ENCODE measurements at places on chromosomes 11 and 22.
A peak's percentile ranks its signal among the peaks of the same experiment; 100 is the strongest.

DNA sequence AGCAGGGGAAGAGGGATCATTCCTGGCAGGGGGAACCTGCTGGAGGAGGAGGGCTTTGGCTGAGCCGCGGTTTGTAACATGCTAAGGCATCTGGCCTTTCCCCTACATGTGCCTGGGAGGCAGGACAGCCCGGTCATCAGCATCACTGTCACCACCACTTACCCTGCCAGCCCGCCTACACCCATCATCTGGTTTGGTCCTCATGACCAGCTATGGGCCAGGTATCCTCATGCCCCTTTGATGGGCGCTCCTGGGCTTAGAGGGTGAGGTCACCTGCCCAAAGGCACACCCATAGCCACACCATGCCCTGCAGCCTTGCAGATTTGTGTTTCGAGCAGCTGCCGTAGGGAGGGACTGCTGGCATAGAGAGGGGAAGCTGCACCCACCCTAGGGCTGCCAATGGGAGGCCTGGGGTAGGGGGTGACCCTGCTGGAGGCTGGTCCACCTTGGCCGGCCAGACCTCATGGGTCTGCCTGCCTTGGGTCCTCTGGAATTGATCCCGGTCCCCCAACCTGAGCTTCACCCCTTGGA lies 2.6 kb downstream of the MRGPRF start:
- DNase-seq, result no peak

- no peak for DNase-seq
Observed at GRCh38 chr22:49692499-49693225, 135.0 kb downstream of the BRD1 start.

DNA sequence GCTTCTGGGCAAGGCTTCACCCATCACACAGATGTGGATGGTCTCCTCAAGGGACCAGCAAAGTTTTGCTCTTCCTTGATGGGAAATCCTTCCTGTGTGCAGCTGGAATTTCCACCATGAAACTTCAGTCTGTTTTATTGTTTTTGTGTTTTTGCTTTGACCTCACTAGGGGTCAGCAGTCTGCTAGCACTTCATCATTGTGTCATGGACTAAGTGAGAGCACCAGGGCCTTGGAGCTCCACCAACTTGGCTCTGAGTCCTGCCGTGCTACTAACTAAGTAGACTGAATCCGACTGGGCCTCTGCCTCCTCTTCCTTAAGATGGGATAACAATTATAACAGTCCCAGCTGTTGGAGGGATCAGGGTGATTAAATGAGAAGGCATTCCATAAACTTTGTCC lies 305.8 kb upstream of the NCAM1 start:
- DNase-seq, result no peak

- no peak for DNase-seq
Observed at GRCh38 chr11:19768815-19769214, 56.2 kb downstream of the NAV2 start.

- no peak for DNase-seq
Observed at GRCh38 chr22:19679522-19680101, 34.7 kb upstream of the SEPTIN5 start.

GRCh38 chr11:67486481-67487195 lies 3.8 kb downstream of the AIP start:
- DNase-seq, result no peak

- no peak for DNase-seq
Observed at GRCh38 chr11:60786811-60787567, 1.9 kb downstream of the MS4A10 start.

DNA sequence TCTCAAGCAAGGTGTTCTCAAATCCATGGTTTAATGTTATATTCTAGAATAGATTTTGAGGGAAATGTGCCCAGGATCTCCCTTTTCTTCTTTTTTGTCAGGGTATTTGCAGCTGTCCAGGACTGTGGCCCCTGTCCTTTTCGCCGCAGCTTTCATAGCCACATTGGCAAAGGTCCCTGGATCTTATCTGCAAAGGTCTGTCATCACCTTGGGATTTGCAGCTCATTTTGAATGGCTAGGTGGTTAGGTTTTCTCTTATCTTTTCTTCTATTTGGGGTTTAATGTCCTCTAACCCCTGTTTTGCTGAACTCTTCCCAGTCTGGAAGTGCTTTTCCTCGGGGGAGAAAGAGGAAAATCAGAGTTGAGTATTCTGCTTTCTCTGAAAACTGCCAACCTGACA lies 11.7 kb upstream of the C1QTNF4 start:
- no peak for DNase-seq

GRCh38 chr11:77446911-77447629 lies 26.8 kb downstream of the PAK1 start:
- no peak for DNase-seq

GRCh38 chr22:30005213-30005857 lies 74.9 kb upstream of the HORMAD2 start:
- DNase-seq, result peak; percentile 70

DNA sequence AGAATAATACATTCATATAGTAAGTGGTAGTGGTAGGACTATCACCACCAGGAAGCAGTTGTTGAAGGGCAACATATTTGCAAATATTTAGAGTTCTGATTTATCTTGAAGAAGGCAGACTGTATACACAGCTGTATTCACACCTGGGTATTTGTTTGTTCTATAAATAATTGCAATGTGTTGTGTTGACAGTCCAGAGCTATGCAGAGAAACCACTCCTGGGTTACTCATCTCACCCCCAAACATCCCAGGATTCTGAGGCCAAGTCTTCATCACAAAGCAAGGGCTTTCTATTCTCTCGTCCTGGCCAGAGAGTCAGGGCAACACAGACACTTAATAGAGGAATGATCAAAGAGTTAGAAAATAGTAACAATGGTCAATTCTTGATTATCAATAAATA lies 102.1 kb upstream of the FAT3 start:
- DNase-seq, result no peak

- peak; percentile 15 for DNase-seq
Observed at GRCh38 chr22:31148953-31149627, 8.8 kb upstream of the PLA2G3 start.

DNA sequence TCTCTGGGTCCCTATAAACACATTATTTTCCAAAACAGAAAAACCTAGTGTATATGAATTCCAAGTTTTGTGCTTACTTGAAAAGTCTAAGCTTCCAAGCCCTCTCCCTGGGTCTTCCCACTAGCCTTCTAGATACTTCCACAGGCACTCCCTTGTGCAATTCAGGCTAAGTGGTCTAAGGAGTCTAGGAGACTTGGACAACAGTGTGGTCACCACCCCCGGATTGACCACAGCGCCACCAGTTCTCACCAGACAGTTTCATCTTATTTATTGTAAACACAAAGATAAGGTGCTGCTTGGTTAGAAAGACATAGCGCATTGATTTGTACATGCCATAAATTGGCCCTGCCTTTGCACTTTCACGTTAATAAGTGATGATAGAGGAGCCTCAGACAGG lies 623.9 kb downstream of the OPCML start:
- DNase-seq, result no peak

GRCh38 chr11:45617871-45618601 lies 47.4 kb downstream of the CHST1 start:
- DNase-seq, result no peak

- DNase-seq, result no peak
Observed at GRCh38 chr11:8759634-8760033, 77.0 kb downstream of the RPL27A start.

DNA sequence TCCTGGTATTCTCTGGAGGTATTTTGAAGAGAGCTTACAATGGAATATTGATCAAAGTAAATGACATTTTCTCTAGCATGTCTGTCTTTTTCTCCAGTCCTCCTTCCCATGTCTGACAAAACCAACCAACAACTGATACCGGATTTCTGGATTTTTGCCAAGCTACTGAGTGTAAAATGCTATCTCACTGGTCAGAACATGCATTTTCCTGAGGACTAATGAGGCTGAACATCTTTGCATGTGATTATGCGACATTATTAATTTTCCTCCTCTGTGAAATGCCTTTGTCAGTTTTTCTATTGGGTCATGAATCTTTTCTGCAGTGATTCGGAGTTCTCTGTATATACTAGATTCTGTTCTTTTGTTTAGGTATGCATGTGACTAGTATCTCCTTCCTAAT lies 51.4 kb downstream of the CDON start:
- DNase-seq, result no peak

DNA sequence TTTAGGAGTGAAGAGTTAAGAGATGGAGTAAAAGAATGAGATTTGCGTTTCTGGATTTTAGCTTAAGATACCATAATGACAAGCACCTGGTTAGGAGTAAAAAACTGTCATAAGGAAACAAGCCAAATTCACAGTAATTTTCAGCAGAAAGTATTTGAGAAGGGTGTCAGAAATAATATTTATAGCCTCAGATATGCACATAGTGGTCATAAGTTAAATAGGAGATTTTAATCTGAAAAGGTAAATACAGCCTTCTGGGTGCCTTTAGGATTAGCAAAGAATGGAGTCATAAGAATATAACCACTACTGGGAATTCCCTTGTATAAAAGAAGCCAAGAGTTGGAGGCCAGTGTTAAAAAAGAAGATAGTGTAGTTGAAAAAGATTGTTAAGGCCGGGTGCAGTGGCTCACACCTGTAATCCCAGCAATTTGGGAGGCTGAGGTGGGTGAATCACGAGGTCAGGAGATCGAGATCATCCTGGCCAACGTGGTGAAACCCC lies 160.1 kb downstream of the SWAP70 start:
- DNase-seq, result no peak

DNA sequence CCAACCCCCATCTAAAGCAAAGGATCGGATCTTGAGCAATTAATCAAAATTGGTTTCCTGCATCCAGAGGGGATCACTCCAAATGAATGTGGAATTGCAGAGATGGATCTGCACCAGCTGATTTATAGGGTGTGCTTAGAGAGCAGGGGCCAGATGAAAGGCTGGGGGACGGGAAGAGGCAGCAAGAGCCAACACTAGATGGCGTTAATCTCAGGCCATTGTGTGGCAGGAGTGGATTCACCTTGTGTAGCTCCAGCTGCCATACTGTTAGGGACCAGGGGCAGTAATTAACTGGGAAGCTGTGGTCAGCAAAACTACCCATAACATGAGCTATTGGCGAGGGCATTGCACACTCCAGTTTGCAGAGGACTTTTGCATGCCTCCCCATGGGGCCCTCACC lies 35.6 kb downstream of the SERPINH1 start:
- no peak for DNase-seq

GRCh38 chr11:135062994-135063393 lies 651.0 kb upstream of the B3GAT1 start:
- DNase-seq, result no peak

GRCh38 chr11:78922859-78923625 lies 348.4 kb upstream of the NARS2 start:
- DNase-seq, result no peak

- no peak for DNase-seq
Observed at GRCh38 chr11:120229451-120230424, 10.2 kb upstream of the POU2F3 start.

DNA sequence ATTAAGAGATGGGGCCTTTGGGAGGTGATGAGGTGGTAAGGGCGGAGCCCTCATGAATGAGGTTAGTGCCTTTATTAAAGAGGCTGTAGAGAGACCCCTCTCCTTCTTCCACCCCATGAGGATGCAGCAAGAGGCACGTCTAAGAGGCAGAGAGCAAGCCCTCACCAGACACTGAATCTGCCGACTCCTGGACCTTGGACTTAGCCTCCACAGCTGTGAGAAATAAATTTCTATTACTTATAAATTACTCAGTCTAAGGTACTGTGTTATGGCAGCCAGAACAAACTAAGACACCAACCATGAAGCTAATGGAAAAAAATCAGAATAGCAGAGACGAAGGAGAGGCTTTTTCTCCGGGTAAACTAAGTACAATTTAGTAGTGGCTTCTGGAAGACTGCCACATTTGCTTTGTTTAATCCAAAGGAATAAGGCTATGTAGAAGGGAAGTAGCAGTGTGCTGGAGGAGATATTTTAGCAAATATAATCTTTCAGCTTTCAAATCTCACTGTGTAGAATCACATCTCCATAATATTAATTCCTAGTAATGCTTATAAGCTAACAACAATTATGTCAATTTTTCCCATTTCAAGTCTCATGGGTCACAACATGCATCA lies 12.3 kb upstream of the SIK2 start:
- no peak for DNase-seq

GRCh38 chr11:72753341-72754148 lies 1.3 kb upstream of the ARAP1 start:
- no peak for DNase-seq

DNA sequence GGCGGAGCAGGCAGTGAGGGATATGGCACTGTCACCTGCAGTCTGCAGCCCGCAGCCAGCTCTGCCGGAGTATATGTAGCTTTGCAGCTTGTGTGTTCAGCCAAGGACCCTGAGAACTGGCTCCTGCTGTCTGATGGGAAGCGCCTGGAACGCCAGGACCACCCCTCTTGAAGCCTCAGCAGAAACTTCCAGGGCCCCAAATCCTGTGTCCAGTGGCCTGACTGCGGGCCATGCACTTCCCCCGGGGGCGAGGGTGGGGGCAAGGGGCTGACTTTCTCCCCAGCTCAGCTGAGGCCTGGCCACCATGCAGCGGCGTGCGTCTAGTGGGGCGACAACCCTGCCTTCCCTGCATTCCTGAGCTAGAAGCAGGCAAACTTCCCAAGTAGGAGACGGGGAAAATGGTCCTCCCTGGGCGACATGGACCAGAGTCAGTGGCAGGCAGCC lies 32.3 kb downstream of the PISD start:
- no peak for DNase-seq

DNA sequence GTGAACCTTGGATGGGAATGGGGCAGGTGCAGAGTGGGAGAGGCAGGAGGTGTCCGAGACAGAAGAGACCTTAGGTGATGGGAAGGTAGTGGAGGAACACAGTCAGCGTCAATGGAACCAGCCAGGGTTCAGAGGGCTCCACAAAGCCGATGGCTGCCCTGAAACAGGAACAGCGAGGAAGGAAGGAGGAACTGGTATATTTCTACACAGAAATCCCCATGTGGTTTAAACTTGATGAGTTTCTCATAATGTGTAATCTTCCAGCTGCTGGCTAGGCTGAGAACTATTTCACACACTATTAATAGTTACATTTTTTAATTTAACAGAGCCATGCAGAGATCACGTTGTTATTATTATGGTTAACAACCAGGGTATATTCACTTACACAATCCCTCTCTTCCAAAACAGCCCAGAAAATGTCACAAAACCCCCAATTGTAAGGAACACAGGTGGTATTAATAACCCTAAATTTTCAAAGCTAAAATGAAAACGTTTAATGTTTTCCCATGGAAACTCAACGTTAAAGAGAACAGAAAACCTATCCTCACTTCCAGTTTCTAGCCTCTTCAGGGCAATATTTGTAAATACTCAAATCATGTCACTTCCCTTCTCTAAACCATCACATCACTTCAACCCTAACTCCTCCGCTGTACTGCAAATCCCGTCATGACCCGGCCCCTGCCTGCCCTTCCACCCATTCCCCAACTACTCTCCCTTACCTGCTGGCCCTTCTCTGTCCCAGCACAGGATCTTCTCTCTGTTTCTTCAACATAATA lies 74.5 kb upstream of the ARFGAP3 start:
- no peak for DNase-seq

GRCh38 chr22:30816413-30816812 lies 121.7 kb downstream of the OSBP2 start:
- DNase-seq, result no peak

- no peak for DNase-seq
Observed at GRCh38 chr11:124409906-124410305, 11.1 kb upstream of the OR8B3 start.

- DNase-seq, result no peak
Observed at GRCh38 chr11:76181371-76181770, 24.9 kb downstream of the WNT11 start.

Measured in stimulated activated CD4-positive, alpha-beta T cell treated with anti-CD3 and anti-CD28 coated beads, Interleukin-12 subunit alpha, Interleukin-12 subunit beta, amount 100 ng/mL, for 48 hours (primary cell).